ENCODE measurements at places on chromosomes 1 and 21.
A peak's percentile ranks its signal among the peaks of the same experiment; 100 is the strongest.

GRCh38 chr21:34928637-34929036 lies 120.5 kb downstream of the RUNX1 start:
- no peak for DNase-seq

GRCh38 chr1:15951341-15952153 lies 24.4 kb downstream of the ZBTB17 start:
- no peak for DNase-seq

DNA sequence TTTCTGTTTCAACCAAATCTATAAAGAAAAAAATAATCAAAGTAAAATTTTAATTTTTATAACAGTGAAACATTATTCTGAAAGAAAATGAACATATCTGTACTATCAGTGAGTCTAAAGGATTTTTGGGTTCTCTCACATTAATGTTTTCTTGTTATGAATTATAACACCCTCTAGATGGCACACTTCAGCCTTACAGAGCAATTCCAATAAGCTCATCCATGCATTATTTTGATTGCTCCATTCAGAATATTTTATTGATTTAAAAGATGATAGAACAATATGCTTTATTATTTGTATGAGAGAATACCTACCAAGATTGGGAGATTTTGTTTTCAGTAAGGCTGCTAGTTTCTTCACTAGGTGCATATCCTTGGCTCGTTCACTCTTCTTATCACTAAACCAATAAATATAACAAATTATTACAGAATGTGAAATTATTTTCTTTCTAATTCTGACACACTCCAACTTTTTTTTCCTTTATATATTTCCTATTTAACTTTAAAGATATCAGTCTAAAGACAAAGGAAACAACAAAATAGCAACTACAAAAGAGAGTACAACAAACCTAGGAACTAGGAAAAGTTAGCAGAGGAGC lies 82.4 kb downstream of the RAB3GAP2 start:
- peak; percentile 40 for DNase-seq

GRCh38 chr21:35775778-35776544 lies 284.4 kb downstream of the SETD4 start:
- no peak for DNase-seq

- DNase-seq: no peak
Observed at GRCh38 chr1:37753473-37754321, 11.2 kb downstream of the EPHA10 start.

GRCh38 chr1:3336641-3337630 lies 117.5 kb upstream of the ARHGEF16 start:
- no peak for DNase-seq

DNA sequence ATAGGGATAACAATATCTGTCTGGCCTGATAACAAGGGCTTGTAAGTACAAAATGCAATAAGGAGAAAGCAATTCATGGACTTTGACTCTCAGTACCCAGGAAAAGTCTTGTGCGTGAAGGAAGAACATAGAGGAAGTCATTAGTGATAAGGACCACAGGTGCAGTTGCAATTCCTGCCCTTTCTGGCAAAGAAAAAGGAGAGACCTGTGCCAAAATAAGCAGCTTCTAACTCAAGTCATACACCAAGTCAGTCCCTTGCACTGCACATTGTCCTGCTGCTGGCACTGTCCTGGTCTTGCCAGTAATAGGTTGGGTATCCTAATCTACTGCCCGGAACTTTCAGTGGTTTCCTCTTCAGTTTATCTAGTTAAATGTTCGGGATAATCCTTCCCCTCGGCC lies 14.8 kb upstream of the SOD1 start:
- DNase-seq: no peak

All from NCI-H1436 (cell line).